ENCODE measurements at places on chromosomes 3 and 15.

DNA sequence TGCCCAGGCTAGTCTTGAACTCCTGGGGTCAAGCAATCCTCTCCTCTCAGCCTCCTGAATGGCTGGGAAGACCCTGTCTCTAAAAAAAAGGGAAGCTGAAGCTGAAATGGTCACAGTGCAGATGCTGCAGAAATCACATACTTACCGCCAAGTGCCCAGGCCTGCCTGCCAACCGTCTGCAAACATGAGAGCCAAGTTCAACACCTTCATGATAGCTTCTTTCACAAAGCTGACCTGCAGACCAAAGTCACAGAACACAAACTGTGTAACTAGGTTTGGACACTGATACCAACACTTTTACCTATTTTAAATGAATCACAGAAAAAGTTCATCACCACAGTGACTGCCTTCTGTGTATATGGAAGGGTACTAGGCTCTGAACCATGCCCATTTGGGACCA is 22.8 kb upstream of the CYFIP1 start:
- no peak for DNase-seq

GRCh38 chr3:126431103-126431534 is 36.4 kb downstream of the CFAP100 start:
- DNase-seq, result no peak

DNA sequence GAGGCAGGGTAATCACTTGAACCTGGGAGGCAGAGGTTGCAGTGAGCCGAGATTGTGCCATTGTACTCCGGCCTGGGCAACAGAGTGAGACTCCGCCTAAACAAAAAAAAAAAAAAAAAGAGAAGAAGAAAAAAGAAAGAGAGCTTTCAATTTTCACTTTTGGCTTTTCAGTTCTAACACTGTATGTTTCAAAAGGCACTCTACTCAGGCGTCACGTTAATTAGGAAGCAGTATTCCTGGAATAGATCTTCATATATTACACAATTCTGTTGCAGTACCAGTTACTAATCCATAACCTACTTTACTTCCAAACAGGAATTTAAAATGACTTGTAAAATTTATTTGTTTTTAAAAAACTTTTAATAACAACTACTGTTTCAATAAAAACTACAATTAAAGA is 131.7 kb upstream of the PLXND1 start:
- no peak for DNase-seq

GRCh38 chr3:159761848-159762635 is 226.6 kb upstream of the IL12A start:
- DNase-seq, result no peak

DNA sequence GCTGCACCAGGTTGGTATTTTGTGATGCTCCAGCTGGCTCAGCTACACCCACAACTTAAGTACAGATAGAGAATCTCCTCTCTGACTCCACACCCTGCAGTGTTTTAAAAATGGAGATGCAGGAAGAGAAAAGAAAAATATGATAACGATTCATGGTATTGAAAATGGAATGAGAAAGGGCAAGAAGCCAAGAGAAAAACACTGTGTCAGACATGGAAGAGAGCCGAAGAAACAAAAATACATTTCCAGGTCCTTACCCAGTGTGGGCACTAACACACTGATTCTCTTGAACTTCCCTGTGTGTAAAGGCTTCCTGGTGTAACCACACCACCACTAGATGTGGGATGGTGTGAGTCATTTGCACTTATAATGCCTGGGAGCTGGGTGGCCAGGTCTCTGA is 93.1 kb downstream of the GMPS start:
- no peak for DNase-seq

DNA sequence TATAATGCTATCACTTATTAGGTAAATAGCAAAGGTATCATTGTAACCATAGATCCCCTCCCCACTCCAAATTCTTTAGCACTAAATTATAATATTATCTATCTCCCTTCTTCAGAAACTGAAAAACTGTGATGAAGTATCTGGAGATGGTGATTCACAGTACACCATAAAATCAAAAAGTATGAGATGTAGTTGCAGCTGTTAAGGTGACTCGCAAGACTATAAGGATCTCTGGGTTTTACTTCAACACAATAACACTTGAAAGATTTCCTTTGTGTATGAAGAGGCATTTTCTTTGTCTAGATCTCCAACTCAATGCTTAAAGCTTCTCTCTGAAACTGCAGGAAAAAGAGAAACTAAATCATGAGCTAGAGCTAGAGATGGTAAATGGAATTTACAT is 46.9 kb downstream of the IFT57 start:
- DNase-seq, result no peak

- DNase-seq, result peak; percentile 68
Observed at GRCh38 chr3:161274691-161275298, 53.7 kb downstream of the NMD3 start.

DNA sequence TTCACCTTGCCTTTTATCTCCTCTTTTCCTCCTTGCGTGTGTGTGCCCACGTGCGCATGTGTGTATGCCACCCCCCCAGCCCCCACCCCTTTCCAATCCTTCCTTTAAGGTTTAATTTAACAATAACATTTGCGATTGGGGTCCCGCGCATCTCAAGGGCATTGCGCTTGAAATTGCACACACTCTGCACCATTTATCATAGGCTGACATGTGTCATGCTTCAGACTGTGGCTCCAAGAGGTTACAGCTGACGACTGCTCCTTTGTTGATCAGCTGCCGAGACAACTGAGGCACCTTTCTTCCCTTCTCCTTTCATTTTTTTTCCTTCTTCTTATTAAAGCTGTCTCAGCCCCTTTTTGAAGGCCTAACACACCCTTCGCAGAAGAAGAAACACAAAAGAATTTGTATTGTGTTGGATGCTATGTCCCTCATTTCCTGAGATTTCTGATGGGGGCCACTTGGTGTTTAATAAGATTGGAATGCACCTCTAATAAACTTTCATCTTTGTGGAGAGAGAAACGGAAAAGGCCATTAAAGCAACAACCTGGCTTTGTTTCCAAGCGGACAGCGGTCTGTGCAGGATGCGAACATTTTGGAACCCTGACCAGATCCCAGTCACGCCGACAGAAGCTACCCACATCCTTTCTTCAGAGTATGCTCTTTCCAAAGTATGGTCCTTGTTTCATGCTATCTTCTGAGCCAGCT is 470.1 kb downstream of the MCTP2 start:
- no peak for DNase-seq

- DNase-seq, result no peak
Observed at GRCh38 chr3:5360453-5360852, 172.9 kb downstream of the EDEM1 start.

GRCh38 chr15:85500729-85501128 is 120.3 kb downstream of the AKAP13 start:
- DNase-seq, result no peak

DNA sequence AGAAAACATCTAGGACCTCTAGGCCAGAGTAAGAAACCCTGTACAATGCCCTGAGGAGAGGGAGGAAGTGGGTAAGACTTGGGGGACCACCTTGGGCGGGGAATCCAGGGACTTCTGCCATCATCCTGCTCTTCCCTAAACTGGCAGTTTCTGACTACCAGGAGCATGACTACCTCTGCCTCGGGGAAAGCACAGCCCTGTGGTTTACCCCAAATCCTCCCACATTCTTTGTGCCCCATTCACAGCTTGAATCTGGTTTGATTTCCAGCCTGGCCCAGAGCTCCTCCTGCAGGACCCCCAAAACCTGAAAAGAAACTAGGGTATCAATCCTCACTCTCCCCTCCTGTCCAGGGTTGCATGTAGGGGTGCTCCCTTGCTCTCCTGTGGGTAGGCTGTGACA is 4.7 kb downstream of the C3orf18 start:
- no peak for DNase-seq

GRCh38 chr3:66567077-66567476 is 66.3 kb upstream of the LRIG1 start:
- no peak for DNase-seq

DNA sequence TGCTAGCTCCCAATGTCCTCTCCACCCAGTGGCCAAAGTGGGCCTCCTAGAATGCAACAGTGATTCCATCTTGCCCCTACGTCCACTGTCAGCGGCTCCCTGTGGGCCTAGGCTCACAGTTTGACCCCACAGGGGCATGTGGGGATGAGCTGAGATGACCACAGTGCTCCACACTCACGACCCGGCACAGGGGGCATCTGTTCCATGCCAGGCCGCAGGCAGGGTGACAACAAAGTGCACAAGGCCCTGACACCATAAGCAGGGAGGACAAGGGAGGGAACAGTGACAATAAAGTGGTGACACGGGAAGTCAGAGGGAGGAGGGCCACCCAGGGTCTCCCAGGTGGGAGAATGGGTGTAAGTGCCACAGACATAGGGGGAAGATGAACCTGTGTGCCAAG is 5.1 kb upstream of the PLXNA1 start:
- no peak for DNase-seq

- DNase-seq, result peak; percentile 37
Observed at GRCh38 chr15:39786447-39787056, 3.9 kb upstream of the FSIP1 start.

GRCh38 chr3:44342176-44342790 is 3.7 kb downstream of the TCAIM start:
- no peak for DNase-seq

DNA sequence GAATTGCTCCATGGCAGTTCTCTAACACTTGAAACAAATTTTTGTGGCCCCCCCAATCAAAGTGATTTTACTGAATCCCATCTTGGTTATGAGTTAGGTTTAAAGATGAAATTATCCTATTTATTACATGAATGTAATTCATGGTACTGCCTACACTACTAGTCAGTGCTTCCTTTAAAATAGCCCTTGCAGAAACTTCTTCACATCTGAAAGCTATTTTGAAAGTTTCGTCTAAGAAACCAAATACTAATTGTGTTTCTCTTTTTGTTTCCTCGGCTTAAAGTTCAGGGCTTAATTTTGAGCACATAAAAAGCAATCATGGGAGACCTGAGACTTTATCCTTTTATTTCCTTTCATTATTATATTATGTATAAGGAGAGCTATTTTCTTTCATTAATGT is 72.1 kb downstream of the PLOD2 start:
- no peak for DNase-seq

GRCh38 chr3:122577409-122578031 is at the start of gene PARP15:
TSS of gene PARP15 (plus strand) at chr3:122577650. CDS start at chr3:122577668, 18 bp downstream.
- DNase-seq, result peak; percentile 68

DNA sequence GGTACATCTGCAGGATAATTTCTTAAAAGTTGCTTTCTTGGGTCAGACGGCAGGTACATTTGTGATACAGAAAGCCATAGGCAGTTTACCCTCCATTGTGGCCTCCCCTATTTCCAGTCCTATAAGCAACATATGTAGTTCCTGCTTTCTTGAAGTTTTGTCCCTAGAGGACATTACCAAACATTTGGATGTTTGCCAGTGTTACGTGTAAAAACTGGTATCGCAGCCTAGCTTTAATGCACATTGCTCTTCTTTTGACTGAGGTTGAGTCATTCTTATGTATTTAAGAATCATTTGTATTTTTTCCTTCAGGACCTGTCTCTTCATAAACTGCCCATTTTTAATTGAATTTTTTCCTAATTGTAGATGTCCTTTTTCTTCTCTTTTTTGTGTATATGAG is 114.3 kb downstream of the DIPK2A start:
- no peak for DNase-seq

GRCh38 chr3:157493627-157494550 is 9.3 kb downstream of the VEPH1 start:
- peak; percentile 23 for DNase-seq

- no peak for DNase-seq
Observed at GRCh38 chr15:84799511-84800187, 17.5 kb upstream of the ALPK3 start.

- DNase-seq, result no peak
Observed at GRCh38 chr15:92413510-92413909, 19.8 kb downstream of the ST8SIA2 start.

DNA sequence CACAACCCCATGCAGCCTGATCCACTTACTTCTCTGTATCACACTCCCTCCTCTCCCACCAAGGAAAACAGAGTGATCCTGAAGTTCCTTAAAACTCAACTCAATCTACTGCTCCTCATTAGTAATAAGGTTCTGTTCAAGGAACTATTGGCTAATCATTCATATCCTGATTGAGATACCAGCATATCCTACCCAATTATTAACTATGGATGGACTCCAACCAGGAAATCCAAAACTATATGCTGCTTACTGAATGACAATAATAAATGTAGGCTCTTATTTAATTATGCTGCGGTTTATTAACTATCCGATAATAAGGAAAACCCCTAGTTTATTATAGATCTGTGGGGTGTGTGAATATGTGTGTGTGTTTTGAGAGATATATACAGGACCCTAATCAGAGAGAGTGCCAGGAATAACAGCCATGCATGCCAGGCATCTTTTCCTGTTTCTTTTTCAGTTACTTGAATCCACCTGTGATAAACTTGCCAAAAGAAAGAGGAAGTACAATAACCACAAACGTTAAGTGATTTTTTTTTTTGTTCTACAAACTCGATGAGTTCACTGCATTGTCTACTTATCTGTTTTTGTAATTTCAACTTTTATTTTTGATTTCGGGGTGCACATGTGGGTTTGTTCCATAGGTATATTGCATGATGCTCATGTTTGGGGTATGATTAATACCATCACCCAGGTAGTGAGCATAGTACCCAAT is 1031.7 kb upstream of the CFAP20DC start:
- no peak for DNase-seq

DNA sequence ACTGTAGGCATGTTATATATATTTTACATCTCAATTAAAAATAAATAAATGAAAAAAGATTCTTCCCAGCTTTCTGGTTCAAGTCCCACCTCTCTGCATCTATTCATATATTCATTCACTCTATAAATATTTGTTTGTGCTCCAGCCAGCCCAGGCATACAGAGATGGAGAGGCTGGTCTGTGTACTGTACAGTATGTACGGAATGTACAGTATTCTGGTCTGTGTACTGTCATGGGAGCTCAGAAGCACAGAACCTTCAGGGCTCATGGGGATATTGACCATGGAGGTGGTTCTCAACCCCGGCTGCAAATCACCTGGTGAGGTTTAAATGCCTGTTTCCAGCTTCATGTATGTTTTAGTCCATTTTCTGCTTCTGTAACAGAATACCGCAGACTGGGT is 13.8 kb downstream of the CORO2B start:
- no peak for DNase-seq

DNA sequence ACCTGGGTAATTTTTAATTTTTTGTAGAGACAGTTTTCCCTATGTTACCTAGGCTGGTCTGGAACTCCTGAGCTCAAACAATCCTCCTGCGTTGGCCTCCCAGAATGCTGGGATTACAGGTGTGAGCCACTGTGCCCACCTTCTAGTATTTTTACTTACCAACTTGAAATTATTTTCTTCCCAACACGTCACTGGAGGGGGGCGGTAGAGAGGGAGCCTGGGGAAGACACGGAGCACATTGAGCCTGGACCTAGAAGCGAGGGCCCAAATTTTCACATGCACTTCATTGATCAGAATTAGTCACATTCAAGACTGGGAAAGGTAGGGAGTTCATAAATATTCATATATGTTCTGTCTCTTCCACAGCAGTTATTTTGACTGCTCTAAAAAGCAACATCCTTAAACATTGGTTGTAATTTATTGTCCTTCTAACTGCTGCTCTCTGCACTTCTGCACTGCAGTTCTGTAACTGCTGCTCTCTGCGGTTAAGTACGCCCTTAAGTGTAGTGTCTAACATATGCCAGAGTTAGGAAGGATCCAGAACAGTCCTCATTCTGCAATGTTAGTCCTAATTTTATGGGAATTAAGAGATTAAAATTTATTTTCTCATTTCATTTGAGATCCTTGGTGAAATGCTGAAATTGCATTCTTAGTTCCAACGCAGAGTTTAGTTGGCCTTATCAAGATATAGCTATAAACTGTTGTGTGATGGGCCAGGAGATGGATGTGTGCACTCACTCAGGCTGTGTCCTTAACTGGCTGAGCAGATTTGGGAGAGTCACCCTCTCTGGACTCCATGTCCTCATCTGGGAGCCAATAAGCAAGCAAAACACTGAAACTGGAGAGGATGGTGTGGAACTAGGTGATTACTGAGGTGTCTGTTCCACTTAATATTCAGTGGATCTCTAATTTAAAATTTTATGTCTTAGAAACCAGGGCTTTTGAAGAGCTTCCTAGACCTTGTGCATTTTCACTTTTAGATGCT is 98.2 kb downstream of the STRIT1 start:
- no peak for DNase-seq
